PC-3 (cell line): ENCODE measurements at places on chromosomes 2 and 18. TPM values are rescaled to one million over a fixed set of nuclear protein-coding genes. Genes with fewer than 3 reads are reported as not detected.
A peak's percentile ranks its signal among the peaks of the same experiment; 100 is the strongest.

The UPP2 gene
- not detected in 2 replicates for total RNA-seq

- H3K4me3 ChIP-seq = no peak overlapping the region
- peaks cover 15% of the 10 kb centered on the region for H3K4me1 ChIP-seq
- H3K27ac ChIP-seq = no peak overlapping the region
Observed at GRCh38 chr2:230230496-230231200, 5.1 kb downstream of the SP140 start.

The STARD6 gene
- total RNA-seq = not detected in 2 replicates

GRCh38 chr2:172455121-172455515 is 27.7 kb downstream of the ITGA6 start:
- no peak overlapping the region for H3K4me3 ChIP-seq
- peak; percentile 76 for DNase-seq
- H3K36me3 ChIP-seq = 0 out of 2 replicates have a peak, but pooled peaks cover 3% of the 10 kb centered on the region
- H3K27ac ChIP-seq = no peak overlapping the region
- H3K4me1 ChIP-seq = peaks cover 42% of the 10 kb centered on the region

DNA sequence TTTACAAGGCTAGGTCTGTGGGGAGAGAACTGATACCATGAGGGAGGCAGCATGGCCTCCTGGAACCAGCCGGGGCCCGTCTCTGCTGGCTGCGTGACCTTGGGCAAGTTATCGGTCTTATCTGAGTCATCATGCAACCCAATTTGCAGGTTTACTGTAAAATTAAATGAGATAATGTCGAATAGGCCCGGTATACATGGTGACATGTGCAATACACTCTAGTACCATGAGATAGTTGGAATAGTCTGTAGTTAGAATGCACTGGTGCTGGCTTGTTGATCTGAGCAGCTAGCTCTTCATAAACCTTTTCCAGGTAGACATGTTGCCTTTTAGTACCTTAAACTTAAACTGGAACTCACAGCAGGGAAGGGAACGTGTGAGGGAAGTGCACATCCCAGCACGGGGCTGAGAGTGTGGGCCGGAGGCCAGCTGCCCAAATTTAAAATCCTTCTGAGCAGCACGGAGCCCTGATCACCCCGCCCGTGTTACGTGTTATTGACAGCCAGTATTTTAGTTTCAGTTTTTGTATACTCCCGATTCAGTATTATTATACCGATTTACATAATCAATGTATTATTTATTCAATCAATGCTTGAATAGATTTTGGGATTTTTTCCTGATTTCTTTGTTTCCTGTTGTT is 72.4 kb upstream of the HS6ST1 start:
- no peak for DNase-seq
- H3K36me3 ChIP-seq = no peaks in the 10 kb centered on the region
- H3K4me3 ChIP-seq = no peak overlapping the region
- H3K27me3 ChIP-seq = peaks cover 11% of the 10 kb centered on the region; the same call in 1 of the 2 replicates
- peaks cover 18% of the 10 kb centered on the region for H3K4me1 ChIP-seq

DNA sequence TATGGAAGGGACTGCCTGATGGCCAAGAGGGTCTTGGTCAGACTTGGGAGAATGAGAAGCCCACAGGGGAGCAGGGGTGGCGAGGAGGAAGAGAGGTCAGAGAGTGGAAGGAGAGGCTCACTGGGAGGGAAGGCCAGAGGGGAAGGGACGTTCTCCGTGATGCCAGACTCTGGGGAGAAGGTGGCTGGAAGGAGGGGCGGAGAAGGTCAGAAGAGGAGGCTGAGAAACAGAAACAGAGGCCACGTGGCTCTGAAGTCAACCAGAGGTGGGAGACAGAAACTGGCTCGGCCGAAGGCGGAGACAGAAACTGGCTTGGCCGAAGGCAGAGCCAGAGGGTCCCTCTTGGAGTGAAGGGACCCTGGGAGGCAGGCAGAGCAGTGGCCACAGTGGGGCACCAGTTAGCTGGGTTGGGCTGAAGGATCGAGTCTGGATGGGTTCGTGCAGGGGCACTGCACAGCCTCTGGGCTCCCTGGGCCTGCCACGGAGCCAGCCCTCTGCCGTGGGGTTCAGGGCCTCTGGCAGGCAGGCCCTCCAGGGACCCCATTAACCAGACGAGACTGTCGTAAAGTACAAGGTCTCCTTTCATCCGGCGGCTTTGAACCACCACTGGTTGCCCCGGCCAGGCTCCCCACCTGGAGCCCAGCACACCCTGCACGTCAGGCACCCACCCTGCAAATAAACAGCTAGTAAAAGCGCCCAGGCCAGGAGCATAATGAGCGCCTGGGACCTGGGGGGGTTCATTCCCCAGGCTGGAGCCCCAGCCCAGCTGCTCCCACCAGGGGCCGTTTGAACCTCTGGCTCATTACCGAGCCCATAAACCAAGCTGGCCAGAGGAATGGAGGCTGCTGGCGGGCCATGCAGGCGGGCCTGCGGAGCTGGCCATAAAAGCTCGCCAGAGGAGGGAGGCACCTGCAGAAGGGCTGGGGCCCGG is 218.8 kb downstream of the DYSF start:
- H3K27me3 ChIP-seq = no peaks in the 10 kb centered on the region
- no peak overlapping the region for H3K4me3 ChIP-seq
- no peak overlapping the region for H3K27ac ChIP-seq
- no peak for DNase-seq
- H3K36me3 ChIP-seq = no peaks in the 10 kb centered on the region

The DLGAP1 gene
- total RNA-seq = not detected in 2 replicates

DNA sequence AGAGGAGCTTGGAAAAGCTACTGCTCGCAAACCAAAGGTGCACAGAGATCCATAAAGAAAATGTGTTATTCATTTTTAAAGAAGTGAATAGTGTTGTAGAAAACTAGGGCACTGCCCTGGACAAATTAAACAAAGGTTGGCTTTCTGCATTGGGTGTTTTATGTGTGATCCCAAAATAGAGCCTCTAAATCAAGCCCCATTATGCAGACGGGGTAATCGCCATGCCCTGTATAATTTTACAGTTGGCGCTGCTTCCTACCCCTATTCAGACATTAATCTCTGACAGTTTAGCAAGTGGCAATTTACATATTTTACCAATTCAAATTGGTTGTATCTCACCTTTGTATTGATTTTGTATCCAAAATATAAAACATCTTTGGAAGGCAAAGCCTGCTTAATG is 109.1 kb downstream of the PID1 start:
- no peaks in the 10 kb centered on the region for H3K36me3 ChIP-seq
- no peak for DNase-seq
- no peak overlapping the region for H3K27ac ChIP-seq

The CYP20A1 gene
- 12.6 and 14.1 TPM in 2 replicates for total RNA-seq

The CAPN14 gene
- total RNA-seq = 0.35 TPM in 1 of 2 replicates, not detected in the other

DNA sequence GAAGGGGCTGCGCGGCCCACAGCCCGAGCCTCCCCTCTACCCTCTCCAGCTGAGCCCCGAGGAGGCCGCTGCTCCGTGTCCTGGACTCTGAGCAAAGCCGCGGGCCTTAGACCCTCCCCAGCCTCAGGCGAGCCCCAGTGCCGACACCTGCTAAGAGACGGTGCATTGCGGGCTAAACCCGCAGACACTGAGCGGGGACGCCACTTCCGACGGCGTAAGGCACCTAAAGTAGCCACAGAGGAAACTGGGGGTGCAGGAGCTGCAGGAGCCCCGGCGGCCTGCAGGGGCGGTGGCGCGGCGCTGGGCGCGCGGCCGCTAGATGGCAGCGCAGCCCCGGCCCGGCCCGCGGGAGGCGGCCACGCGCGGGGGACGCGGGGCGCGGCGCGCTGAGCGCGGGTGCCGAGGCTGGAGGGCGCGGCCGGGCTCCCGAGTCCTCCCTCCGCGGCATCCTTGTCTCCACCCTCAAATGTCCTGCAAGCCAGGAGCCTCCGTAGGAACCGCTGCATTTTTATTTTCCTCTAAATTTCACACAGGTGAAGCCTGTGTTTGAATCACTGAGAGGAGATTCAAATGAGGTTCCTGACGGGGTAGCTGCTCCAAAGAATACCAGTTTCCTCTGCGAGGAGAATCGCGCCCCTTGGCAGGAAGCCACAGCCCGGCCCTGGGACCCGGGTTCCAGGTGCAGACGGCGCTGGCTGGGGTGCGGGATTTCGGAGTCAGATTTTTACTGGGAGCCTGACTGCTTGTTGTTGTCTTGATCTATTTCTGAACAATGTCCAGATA is 650.5 kb downstream of the GALR1 start:
- 0 out of 2 replicates have a peak, but pooled peaks cover 3% of the 10 kb centered on the region for H3K4me1 ChIP-seq
- no peak overlapping the region for H3K27ac ChIP-seq
- H3K27me3 ChIP-seq = peaks cover 44% of the 10 kb centered on the region
